Subcutaneous adipose tissue (tissue), 4 donors: ENCODE measurements at places on chromosomes 5 and 9. TPM values are rescaled to one million over a fixed set of nuclear protein-coding genes. Genes with fewer than 3 reads are reported as not detected.

Gene PAPPA
- total RNA-seq: 2.4 TPM

Gene SUSD3
- total RNA-seq: not detected

Gene SNCB
- total RNA-seq: not detected

Gene PPP3R2
- total RNA-seq: not detected

Gene C8G
- total RNA-seq: 2.6 TPM

Gene TNFSF8
- total RNA-seq: 7.9 TPM

Gene TAF11L10
- not detected for total RNA-seq

Gene ARID3C
- total RNA-seq: not detected

Gene HAPLN1
- total RNA-seq: not detected
